ENCODE measurements at places on chromosomes 6 and 20.

DNA sequence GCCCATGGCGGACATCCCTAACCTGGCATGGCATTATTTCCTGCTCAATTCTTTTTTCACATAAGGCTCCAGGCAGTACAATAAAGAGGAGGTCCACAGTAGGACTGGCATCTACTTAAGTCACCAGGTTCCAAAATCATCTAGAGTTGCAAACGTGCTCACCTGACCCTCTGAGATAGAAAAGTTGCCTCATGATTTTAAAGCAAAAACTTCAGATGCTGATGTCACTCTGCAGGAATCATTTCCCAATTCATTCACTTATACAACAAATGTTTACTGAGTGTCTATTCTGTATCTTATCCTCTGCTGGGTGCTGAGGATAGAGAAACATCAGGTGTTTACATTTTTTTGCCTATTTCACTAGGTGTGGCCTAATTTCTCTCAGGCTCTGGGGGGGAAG, 2.2 kb downstream of the ADGRF4 start:
- DNase-seq: no peak

DNA sequence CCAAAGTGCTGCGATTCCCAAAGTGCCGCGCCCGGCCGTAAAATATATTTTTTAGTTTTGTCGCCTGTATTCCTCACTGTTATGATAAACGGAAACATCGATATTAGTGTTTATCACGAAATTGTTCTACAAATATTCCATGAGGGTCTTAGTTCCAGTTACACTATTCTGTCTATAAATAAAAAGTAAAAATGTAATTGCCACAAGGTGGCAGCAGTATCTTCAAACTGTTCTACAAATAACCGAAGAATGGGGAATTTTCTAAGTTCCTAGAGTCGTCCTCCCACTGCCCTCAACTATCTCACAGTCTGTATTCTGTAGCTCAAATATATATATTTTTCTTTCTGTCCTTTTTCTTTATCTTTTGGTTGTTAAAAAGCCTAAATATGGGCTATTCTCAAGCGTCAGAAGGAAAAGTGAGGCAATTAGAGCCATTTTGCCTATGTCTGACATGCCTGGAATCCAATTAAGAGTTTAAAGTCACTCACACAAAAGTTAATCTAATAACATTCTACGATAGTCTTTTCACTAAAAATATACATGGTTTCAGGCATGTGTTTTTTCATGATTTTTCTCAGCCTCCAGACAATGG, 14.2 kb upstream of the FAM162B start:
- no peak for DNase-seq

DNA sequence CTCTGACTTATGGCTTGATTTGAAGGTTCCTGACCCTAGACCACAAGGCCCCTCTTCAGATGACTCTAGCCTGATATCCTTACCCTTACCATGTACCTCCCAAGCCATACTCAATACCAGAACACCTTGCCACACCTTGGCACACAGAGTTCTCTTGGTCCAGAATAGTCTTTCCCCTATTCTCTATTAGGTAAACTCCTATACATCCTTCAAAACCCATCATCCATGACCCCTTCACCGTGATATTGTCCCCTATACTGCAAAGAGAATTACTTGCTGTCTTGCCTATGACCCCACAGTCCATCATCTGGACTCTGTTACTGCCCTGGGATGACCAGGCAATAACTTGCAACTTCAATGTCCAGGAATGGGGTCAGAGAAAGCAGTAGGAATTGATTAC, 31.8 kb upstream of the DSN1 start:
- no peak for DNase-seq

DNA sequence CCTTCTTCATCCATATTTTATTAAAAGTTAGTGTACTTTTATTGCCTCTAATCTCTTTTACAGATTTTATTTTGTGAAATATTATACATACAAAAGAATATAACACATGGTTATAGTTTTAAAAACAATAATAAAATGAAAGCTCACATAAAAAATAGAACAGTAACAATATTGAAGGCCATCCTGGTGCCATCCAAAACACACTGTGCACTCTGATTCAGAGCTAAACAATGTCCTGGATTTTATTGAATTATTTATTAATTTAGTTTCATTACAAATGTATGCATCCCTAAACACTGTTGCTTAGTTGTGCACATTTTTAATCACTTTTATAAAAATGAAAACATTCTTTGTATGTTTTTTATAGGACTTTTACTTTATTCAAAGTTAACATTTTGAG, 32.9 kb downstream of the RNF217 start:
- DNase-seq: no peak
